T-helper 2 cell (primary cell): ENCODE measurements at places on chromosomes 5 and 9.

- DNase-seq: no peak
Measured at GRCh38 chr5:158287643-158288271, 428.8 kb upstream of the CLINT1 start.

- no peak for DNase-seq
Measured at GRCh38 chr9:121317737-121318630, 50.0 kb downstream of the GSN start.

DNA sequence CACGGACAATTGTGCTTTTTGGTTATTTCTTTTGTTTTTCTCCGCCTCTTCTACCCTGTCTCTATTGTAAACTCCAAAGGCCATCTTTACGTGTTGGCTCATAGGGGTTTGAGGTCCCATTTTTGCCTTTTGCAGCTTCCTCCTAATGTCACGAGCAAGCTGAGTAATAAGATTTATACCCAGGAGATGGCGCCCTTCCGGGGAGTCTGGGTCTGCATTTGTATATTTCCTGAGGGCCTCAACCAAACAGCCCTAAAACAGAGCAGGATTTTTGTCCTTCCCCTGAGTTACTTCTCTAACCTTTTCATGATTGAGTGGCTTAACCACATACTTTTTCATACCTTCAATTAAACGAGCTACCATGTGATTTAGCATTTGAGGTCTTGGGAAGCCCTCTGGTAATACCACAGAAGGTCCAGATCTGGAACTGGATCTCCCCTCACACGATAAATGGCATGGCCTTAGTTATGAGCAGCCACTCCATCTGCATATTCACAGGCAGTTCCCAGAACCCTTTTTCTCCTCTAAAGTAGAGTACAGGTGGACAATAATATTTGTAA, 11.2 kb upstream of the CFAP95 start:
- DNase-seq: no peak

- no peak for DNase-seq
Measured at GRCh38 chr5:159120446-159120845, 20.7 kb upstream of the EBF1 start.

DNA sequence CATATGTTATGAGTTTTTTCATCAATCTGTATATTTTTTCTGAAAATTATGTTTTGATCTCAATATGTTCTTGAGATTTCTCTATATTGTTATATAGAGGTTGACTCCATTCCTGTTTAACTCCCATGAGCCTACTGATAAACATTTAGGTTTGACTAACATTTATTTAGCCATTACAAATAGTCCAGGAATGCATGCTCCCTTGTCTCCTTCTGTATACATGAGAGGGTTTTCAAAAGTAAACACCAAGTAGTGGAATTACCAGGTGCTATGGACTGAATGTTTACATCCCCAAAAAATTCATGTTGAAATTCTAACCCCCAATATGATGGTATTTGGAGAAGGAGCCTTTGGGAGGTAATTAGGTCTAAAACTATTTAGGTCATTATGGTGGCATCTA, 3.5 kb upstream of the OR5C1 start:
- DNase-seq: no peak

DNA sequence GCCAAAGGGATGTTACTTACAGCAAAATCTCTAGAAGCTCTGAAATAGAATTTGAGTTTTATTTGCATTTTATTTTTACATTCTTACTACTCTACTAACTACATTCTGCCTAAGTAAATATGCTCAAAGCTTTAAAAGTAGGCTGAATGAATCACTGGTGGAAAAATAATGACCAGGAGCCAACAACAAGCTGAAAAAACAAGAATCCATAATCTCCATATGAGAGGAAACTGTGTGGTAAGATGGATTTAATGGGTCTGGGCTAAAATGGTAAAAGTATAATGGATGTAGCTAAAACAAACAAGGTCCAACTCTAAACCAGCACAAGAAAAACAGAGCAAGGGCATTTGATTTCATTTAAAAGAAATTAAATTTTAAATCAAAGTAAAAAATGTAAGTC, 525.8 kb upstream of the FTMT start:
- no peak for DNase-seq

DNA sequence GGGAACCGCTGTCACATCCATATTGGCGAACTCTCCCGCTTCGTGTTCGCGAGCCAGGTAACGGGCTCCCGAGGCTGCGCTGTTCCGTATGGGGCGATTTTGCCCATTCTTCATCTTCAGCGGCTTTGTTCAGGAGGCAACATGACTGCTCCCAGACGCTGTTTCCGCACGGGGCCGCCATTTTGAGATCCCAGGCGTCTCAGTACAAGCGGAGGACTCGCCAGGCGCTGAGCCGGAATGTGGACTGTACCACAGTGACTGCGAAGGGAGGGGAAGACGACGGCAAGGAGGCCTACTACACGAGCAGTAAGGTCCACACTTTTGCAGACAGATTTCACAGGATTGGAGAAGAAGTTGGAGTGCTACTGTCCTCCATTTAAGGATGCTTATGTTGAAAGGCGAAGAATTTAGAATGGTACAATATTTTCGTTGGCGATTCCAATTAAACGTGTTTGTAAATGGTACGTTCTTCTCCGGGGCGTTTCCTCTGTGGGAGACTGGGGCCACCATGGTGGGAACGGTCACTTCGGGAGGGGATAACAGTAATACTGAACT, 41.6 kb upstream of the ZNF300 start:
- no peak for DNase-seq

DNA sequence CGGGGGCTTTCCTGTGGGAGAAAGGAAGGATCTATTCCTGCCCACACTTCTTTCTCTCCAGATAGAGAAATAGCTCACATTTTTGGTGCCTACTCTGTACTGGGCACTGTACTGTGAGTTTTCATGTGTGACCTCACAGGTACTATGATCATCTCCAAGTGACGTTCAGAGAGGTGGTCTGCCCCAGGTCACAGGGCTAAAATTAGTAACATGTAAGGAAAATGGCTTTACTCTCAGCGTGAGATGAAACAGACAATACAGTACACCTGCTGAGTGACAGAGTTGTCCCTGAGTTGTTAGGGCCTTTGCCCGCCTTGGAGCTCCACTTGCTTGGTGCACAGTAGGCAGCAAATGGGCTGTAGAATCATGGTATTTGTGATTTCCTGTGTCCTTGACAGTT, 306.1 kb upstream of the DMRT1 start:
- DNase-seq: no peak

DNA sequence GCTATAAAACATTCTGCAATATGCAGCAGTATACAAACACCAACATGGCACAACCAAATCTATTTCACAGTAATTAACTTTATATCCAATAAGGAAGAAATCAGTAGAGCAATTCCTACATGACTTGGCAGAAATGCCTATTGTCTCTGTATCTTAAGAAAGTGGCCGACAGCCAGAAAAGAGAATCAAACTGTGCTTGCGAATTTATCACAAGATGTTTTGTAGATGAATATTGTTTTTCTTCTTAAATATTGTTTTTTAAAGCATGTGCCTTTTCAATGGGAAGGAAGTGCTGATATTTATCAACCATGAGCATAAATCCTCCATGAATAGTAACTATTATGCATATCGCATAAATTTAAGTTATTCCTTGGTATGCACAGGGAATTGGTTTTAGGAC, 501.7 kb upstream of the DMAC1 start:
- DNase-seq: no peak

GRCh38 chr5:176770431-176770830, 39.9 kb upstream of the UNC5A start:
- DNase-seq: no peak

GRCh38 chr5:154325566-154325965, 120.2 kb upstream of the SAP30L start:
- no peak for DNase-seq

- DNase-seq: no peak
Measured at GRCh38 chr9:26012797-26013196, 334.6 kb upstream of the TUSC1 start.

- no peak for DNase-seq
Measured at GRCh38 chr5:30764704-30765103, 428.8 kb upstream of the CDH6 start.

DNA sequence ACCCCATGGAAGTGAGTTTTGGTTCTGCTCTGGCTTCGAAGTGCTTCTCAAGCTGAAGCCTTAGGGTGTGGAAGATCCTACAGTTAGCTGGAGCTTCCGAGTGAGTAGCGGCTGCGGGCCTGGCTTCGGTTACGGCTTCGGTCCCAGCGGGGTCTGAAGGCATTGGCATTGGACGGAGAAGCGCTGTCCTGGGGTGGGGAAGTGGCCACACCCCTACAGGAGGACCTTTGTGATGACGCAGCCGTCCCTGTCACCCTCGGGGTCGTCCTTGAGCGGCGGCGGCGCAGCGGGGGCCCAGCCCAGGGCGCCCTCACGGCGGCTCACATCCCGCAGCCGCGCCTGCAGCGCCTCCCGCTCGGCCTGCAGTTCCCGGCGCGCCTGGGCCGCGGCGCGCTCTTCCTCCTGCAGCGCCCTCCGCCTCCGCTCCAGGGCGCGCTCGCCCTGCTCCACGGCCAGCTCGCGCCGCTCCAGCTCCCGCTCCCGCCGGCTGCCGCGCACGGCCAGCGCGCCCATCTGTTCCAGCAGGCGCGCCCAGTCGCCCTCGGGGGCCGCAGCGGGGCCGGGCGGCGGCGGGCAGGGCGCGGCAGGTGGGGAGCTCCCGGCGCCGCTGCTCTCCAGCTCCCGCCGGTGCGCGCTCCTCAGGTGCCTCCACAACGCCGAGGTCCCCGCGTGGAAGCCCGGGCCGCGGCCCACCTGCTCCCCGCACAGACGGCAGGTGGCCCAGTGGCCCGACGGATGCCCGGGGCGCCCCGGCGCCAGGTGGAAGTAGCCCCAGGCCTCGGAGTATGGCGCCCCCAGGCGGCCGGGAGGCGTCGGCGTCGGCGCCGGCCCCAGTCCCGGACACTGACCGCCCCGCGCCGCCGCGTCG, 9.9 kb downstream of the ZBED3 start:
- peak; percentile 13 for DNase-seq

- no peak for DNase-seq
Measured at GRCh38 chr5:54883374-54884194, 101.8 kb downstream of the ESM1 start.

DNA sequence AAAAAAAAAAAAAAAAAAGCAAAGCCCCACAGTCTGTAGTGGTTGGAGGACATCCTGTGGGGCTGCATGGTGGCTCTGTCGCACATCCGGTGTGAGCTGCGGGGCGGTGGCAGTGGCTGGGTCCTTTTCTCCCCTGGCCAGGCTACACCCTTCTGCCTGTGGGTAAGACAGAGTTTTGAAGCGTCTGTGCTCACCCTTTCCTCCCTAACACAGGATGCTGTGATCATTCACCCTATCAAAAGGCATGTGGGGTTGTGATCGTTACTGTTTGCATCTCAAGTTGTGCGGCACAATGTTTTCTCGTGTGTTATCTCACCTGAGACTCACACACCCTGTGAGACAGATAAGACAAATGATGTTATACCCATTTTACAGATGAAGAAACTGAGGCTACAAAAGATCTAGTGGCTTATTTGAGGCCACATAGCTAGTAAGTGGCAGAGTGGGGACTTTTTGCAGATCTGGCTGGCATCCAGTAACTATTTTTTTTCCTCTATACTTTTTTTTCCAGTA, 17.5 kb downstream of the IRF1 start:
- DNase-seq: peak; percentile 99

- no peak for DNase-seq
Measured at GRCh38 chr9:77092536-77092935, 73.1 kb downstream of the FOXB2 start.

DNA sequence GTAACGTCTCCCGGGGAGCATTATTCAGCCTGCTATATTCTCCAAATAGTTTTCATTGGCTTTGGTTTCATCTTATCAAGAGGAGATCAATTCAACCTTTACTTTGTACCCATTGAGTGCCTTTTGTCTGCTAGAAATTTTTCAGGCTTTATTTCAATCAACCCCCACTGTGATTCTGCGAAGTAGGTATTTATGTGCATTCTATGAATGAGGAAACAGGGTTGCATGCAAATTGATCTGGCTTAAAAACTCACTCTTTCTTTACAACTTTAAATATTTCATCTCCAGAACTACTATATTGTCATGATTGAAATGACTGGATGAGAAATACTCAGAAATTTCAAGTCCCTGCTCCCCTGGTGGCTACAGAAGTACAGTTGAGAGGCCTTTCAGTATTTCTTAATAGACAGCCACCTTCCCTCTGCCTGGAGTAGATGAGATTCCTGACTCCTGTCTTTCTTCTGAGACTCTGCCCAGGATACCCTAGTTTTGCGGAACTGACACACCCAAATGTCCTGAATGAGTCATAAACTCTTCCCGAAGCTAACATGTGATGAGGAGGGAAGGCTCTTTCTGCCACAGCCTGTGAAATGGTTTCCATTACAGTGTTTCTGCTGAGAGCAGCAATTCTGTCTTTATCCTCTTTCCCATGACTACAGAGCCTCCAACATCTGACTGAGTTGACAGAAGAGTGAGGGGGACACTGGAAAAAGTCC, 52.6 kb upstream of the TNC start:
- DNase-seq: no peak

DNA sequence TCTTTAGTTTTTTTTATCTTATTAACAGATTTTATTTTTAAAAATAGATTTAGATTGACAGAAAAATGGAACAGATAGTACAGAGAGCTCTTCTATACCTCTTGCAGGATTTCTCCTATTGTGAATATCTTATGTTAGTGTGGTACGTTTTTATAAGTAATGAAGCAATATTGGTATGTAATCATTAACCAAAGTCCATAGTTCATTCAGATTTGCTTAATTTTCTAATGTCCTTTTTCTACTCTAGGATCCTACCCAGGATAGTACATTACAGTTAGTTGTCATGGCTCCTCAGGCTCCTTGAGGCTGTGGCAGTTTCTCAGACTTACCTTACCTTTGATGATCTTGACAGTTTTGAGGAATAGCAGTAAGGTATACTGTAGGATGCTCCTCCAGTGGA, 30.4 kb downstream of the PPP2R2B start:
- no peak for DNase-seq

DNA sequence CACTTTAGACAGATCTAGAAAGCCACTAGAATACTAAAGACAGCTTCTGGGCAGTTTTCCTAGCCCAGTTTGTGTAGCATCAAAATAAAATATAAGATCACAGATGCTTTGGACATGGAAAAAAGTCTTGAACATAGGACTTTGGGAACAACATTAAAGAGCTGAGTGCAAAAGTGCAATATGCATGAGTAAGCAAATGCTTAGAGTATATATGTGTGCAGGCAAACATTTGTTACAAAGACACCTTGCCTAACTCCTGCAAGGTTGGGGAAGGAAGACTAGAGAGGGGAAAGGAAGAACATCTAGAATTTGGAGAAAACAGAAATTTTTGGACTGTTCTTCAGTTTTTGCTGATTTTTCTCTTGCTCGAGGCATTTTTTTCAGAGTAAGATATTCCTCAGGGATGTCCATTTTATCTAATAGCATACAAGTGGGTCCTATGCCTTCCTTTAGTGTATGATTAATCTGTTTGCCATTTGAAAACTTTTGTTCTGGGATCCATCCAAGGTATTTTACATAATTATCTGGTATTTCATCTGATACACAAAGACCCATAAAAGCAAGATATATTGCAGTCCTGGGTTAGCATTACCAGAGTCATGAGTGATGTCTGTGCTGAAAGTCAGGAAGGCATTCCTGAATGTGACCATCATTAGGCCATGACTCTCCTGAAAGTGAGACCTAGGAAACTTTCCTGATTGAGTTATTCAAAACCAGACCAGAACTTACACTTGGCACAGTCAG, 142.0 kb upstream of the RGMB start:
- no peak for DNase-seq
